Spinal cord (tissue), 10 donors: ENCODE measurements at places on chromosomes 12 and 14. TPM values are rescaled to one million over a fixed set of nuclear protein-coding genes. Genes with fewer than 3 reads are reported as not detected.

Gene PRICKLE1
- total RNA-seq = 74.6 TPM

Gene JPH4
- total RNA-seq = 12.5 TPM

Gene TAS2R19
- total RNA-seq = 15.9 TPM

Gene CDCA3
- total RNA-seq = 17.2 TPM

Gene ADAM21
- total RNA-seq = 0.69 TPM

Gene TBC1D30
- total RNA-seq = 19.6 TPM

Gene ABHD4
- total RNA-seq = 18.7 TPM

Gene PLEKHG7
- total RNA-seq = not detected

Gene PRH1
- total RNA-seq = 44.5 TPM

Gene INSM2
- 0.17 TPM for total RNA-seq

Gene MED6
- total RNA-seq = 57.1 TPM

Gene PIK3C2G
- 0.40 TPM for total RNA-seq

Gene KRT79
- 0.10 TPM for total RNA-seq

Gene ZNF664
- total RNA-seq = 83.3 TPM

Gene SERPINA3
- 1.5 TPM for total RNA-seq

Gene LRRC10
- not detected for total RNA-seq

Gene C12orf54
- 0.50 TPM for total RNA-seq

Gene LMNTD1
- 2.5 TPM for total RNA-seq

Gene CLEC4E
- total RNA-seq = 1.6 TPM

Gene USP44
- 1.3 TPM for total RNA-seq

Gene LGMN
- 89.6 TPM for total RNA-seq

Gene DENND5B
- total RNA-seq = 44.4 TPM

Gene KCNMB4
- 14.0 TPM for total RNA-seq

Gene SLC25A47
- total RNA-seq = not detected

Gene GPHN
- total RNA-seq = 115 TPM

Gene NINJ2
- total RNA-seq = 6.0 TPM

Gene INHBE
- not detected for total RNA-seq

Gene COX8C
- total RNA-seq = not detected

Gene ERP27
- 0.22 TPM for total RNA-seq

Gene SERPINA10
- total RNA-seq = not detected

Gene KTN1
- total RNA-seq = 176 TPM

Gene FLRT2
- 215 TPM for total RNA-seq

Gene CD163
- 7.7 TPM for total RNA-seq

Gene ING4
- 90.5 TPM for total RNA-seq
